ENCODE measurements at places on chromosomes 12 and 14.
A peak's percentile ranks its signal among the peaks of the same experiment; 100 is the strongest.

DNA sequence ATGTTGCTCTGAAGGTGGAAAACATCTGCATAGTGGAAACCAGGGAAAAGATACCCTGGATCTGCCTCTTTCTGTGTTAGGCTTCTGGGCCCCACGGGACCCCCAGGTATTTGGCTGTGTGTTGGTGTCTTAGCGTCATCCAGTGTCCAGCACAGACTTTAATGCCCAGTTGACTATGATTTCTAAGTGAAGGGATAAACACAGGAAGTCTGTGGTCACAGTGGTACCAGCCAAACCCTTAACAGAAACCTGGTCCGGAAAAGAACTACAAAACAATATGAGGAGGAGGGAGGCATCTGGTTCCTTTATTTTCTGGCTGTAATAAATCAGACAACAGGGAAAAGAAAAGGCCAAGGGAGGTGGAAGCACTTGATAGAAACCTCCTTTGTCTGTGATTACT lies 56.4 kb downstream of the CMKLR1 start:
- DNase-seq, result no peak

DNA sequence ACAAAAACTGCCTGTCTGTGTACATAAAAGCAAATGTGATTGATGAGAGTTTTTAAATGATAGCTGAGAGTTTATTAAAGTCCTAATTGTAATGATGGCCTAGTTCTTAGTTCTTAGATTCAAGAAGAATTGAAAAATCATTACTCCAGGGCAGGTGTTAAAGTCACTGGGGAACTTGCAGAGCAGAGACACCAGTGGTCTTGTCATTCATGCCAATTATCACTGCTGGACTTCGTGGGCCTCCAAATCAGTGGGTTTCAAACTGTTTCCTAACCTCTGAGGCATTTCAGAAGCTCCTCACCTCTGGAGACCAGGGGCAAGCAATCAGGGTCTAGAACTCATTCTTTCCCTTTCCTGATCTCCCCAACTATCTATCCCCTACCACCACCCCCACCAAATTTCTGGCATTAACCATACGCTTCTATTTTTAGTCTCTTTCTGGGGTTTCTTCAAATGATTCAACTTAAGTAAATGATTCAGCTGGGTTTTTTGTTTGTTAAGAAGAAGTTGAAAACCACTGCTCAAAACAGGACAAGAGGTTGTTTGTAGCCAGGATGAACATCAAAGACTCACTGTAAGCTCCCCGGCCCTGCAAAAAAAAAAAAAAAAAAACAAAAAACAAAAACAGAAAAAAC lies 80.1 kb downstream of the CEP83 start:
- no peak for DNase-seq

DNA sequence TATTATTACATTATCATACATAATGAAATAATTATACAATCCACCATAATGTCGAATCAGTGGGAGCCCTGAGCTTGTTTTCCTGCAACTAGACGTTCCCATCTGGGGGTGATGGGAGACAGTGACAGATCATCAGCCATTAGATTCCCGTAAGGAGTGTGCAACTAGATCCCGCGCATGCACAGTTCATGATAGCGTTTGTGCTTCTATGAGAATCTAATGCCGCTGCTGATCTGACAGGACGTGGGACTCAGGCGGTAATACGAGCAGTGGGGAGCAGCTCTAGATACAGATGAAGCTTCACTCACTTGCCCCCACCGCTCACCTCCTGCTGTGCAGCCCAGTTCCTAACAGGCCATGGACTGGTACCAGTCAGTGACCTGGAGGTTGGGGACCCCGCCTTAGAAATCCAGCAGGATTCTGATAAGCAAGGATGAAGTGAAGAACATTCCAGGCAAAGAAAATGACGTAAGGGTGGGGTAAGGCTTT lies 204.6 kb downstream of the ETV6 start:
- no peak for DNase-seq

- no peak for DNase-seq
These were observed 303.5 kb upstream of the MDGA2 start for GRCh38 chr14:47978871-47979270.

DNA sequence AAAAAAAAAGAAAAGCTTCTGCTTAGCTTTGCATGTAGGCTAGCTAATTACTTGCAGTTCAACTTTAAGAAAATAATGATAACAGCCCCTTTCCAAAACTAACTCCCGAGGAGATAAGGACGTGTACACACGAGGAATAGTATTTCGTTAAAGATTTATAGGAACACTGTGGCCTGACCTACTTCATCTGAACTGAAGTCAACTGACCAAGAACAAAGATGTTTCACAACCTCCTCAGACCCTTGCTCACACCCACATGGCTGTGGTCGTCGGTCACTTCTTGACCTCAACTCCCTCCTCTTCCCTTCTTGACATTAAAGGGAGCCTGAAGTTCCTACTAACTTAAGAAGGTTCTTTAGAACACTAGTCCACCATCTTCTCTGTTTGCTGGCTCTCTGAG lies 25.3 kb upstream of the FAM181A start:
- DNase-seq, result no peak

- no peak for DNase-seq
These were observed 90.9 kb downstream of the SYNE3 start for GRCh38 chr14:95425369-95426115.

- DNase-seq, result no peak
These were observed 53.0 kb downstream of the NCOR2 start for GRCh38 chr12:124514145-124514995.

DNA sequence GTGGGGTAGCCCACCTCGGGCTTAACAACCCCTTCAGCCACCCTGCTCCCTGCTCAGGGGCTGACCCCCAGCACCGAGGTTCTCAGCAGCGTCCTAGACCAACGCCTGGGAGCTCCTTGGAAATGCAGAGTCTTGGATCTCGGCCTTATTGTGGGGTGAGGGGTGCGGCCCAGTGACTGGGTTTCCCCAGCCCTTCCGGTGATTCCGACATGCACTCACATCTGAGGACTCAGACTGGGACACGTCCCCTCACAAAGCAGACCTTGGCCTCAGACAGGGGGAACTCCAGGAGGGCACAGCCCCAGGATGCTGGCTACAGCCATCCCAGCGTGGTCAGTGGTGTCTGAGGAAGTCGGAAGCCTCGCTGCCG lies 117.7 kb downstream of the RFLNA start:
- no peak for DNase-seq

- DNase-seq, result no peak
These were observed 620.0 kb upstream of the SEL1L start for GRCh38 chr14:82153689-82154088.

DNA sequence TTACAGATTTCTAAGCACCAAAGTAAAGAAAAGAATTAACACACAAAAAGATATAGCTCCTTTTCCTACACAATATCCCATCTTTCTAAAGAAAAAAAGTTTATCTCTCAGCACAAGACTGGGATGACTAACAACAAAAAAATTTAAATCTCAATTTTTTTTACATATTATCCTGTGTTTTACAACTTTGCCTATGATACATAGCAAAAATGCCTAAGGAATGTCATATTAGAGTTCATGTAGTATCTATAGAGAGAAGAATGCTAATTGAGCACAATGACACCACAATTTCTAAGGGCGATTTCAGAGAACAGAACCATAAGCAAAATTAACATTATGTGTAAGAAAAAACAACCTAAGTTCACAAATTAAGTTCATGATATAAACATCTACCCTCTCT lies 16.3 kb downstream of the C2CD5 start:
- peak; percentile 15 for DNase-seq
